Stimulated activated CD4-positive, alpha-beta T cell treated with anti-CD3 and anti-CD28 coated beads, Interleukin-15, amount 100 ng/mL, for 24 hours (primary cell): ENCODE measurements at places on chromosomes 13 and 19.
A peak's percentile ranks its signal among the peaks of the same experiment; 100 is the strongest.

DNA sequence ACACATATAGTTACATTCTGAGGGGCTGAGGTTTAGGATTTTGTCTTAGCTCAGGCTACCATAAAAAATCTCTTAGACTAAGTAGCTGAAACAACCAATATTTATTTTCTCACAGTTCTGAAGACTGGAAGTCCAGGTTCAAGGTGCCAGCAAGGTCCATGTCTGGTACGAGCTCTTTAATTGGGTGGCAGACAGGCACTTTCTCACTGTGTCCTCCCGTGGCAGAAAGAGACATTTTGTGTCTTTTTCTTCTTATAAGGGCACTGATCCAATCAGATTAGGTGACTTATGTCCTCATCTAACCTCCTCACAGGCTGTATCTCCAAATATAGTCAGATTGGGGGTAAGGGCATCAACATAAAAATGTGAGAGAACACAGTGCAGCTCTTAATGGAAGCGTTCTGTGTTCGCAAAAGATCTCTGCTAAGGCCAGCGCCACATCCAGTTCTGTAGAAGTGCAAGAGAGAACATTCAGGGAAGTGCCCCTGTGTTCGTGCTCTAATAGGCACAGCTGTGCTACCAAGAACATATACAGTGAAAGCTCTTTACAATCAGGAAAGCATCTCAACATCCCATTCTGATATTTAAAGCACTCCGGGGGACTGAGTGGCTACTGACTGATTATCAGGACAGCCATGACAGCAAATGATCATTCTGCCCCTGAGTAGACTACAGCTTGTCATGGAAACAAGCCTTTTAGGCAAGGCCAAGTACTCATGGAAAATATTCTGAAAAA lies 819.2 kb downstream of the LIG4 start:
- no peak for DNase-seq

DNA sequence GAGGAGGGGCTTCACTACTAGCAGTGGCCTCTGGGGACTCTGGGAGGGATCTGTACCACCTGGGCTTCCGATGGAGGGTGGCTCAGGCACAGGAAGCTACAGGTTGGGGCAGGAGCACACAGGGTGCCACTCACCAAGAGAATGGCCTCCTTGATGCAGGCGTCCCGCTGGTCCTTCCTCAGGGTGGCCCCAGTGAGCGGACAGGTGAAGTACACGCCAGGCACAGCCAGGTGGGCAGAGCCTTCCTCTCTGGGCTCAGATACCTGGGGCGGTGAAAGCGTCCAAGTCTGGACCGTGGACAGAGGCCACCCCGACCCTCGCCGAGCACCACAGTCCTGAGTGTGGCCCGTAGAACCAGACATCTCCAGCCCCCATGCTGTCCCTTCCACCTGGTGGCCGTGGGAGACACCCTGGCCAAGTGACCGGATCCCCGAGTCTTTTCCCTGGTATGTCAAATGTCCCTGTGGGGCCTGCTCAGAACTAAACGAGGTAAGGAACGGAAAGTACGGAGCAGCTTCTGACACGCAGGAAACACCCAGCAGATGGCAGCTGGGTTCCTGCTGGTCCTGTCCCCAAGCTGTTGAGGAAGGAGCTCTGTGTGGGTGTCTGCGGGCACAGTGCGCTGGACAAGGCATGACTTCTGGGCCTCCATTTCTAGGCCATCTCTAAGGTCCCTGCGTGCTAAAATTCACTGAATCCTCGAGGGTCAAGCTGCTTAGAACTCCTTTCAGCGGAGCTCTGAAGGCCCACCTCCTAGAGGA lies 5.2 kb downstream of the UBXN6 start:
- DNase-seq = no peak

- no peak for DNase-seq
These were observed 7.9 kb upstream of the PDE4A start for GRCh38 chr19:10412257-10412977.

DNA sequence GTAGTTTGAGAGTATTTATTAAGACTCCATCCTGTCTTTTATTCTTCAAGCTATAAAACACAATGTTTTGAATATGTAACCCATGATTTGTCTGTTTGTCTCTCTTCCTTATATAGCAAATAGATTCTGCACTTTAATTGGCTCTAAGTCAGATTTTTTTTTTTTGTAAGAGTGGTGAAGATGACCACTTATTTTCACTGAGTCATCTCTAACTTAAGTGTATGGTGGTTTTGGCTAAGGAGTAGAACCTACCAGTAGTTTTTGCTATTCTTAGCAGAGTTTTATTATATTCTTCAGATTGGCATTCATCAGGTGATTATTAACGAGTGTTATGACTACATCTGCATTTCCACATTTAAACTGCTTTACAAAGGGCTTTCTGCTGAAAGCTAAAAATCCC lies 194.7 kb downstream of the LMO7 start:
- DNase-seq = no peak

DNA sequence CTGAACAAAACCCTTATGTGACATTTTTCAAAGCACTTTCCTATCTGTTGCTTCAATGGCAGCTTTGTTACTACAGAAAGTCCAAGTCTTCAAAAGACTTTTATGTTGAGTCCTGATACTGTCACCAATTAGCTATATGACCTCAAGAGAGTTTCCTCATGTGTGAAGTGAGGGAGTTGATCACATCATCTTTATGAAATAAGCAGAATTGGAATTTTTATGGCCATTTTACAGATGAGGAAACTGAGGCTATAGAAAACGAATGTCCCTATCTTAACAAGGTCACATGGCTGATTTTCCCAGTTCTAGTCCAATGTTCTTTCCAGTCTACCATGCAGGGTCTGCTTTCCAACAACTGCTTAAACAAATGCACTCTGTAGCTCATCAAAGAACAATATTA lies 2.6 kb downstream of the TNFRSF19 start:
- no peak for DNase-seq

- DNase-seq = no peak
These were observed 31.3 kb upstream of the SIN3B start for GRCh38 chr19:16797876-16798275.

DNA sequence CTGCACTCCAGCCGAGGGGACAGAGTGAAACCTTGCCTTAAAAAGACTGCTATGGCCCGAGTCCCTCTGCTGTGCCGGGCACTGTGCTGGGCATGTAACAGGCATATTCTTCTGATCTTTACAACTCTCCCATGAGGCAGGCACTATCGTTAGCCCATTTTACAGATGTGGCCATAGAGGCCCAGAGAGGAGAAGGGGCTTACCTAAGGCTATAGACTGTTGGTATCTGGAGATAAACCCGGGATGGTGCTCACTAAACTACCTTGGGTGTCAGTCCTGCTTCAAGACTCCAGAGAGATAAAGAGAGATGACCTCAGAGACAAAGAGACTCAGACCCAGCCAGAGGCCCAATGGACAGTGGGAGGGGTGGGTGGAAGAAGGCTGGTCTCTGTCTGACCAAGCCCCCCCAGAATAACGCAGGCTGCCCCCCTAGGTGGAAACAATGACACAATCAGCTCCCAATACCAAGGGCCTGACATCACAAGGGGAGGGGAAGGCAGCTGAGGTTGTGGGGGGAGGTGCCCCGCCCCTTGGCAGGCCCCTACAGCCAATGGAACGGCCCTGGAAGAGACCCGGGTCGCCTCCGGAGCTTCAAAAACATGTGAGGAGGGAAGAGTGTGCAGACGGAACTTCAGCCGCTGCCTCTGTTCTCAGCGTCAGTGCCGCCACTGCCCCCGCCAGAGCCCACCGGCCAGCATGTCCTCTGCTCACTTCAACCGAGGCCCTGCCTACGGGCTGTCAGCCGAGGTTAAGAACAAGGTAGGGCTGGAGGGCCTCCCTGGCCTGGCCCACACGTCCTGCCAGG lies at the start of gene CNN1:
CNN1 (plus strand) TSS at position 620 of the 805 bp plus-strand sequence; CDS start at position 697, 77 bp downstream.
- DNase-seq = no peak

- DNase-seq = no peak
These were observed 23.2 kb downstream of the KDM4B start for GRCh38 chr19:4991996-4992698.

DNA sequence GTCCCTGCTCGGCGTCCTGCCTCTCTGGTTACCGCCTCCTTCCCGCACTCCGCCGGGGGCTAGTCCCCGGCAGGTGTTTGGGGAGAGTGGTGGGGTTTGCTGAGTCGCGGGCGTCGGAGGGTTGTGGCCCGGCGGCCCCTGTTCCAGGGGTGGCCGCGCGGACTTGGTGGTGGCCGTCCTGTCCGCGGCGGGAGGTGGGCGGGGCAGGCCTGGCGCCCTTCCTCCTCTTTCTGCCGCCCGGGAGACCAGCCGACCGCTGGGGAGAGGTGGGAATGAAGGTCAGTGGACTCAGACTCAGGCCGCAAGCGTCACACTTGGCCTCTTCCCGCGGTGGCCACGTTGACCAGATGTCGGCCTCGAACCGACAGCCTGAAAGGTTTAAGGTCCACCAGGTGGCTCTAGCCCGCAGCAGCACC lies 61.8 kb downstream of the ZNF723 start:
- DNase-seq = no peak

GRCh38 chr19:16374436-16374835 lies 49.8 kb downstream of the KLF2 start:
- peak; percentile 52 for DNase-seq

GRCh38 chr19:41355802-41356201 lies 2.1 kb upstream of the TGFB1 start:
- DNase-seq = no peak

DNA sequence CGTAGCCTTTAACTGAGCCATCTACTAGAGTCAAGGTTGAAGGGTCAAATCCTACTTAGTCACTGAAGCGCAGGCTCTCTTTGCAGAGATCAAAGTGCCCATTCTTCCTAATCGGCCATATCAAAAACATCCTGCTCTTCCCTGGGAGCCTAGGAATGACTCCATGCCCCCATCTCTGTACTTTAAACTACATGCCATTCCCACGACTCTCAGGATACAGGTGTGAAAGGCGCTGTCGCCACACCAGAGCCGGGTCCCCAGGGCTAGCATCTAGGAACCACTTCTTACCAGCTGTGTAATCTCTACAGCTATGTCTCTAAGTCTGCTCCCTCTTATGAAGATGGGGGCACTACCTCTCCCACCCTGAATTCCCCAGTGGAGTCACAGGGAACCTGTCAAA lies 22.3 kb downstream of the IRS2 start:
- no peak for DNase-seq

GRCh38 chr19:18377026-18377425 lies 8.9 kb upstream of the GDF15 start:
- DNase-seq = no peak

- no peak for DNase-seq
These were observed 17.8 kb upstream of the ENOX1 start for GRCh38 chr13:43804461-43805070.

GRCh38 chr19:4124638-4125037 lies 716 bp upstream of the MAP2K2 start:
- no peak for DNase-seq

DNA sequence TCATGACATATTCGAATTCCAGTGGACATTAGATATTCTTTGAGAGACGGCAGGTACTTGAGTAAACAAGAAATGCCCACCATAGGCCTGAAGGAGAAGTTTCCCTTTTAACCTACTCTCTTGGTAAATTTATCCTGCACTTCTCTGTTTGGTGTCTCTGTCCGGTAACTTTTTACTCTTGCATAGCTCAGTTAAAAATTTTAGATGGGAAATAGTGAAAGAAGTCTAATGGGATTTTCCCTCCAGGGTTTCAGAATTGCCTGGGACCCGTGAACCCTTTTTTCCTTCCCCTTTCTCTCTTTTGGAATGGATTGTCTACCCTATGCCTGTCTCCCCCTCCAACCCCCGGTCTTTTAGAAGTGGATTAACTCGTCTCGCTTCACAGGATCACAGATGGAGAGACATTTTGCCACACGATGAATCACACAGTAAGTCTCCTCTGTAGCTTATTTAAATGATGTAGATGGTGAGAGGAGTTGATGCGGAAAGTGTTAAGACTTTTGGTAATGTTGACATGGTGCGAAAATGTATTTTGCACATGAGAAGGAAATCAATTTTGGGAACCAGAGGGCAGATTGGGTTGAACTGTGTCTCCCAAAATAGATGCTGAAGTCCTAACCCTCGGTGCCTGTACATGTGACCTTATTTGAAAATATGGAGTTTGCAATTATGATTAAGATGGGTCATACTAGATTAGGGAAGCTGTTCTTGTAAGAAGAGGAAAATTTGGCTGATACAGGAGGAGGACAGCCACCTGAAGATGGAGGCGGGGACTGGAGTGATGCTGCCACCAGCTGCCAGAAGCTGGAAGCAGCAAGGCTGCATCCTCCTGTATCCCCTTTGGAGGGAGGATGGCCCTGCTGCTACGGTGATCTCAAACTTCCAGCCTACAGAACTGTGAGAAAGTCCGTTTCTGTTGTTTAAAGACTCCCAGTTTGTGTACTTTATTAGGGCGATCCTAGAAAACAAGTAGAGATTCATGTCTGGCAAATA lies 711 bp upstream of the MIPEP start:
- no peak for DNase-seq

DNA sequence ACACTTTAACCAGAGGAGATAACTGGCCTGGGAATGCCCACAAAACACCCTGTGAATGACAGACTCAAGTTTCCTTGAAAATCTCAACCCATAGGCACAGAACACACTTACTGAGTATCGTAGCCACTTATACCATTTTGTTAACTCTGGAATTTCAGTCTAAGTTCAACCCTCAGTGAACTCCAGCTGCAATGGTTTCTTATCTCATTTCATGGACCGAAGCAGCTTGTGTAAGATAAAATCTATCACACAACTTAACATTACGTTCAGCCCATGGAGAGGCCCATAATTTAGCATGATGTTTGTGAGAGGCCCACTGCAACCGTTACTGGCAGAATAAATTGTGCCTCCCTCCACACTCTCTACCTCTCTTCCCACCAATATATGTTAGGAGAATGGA lies 323.0 kb downstream of the DNAJC15 start:
- DNase-seq = no peak

DNA sequence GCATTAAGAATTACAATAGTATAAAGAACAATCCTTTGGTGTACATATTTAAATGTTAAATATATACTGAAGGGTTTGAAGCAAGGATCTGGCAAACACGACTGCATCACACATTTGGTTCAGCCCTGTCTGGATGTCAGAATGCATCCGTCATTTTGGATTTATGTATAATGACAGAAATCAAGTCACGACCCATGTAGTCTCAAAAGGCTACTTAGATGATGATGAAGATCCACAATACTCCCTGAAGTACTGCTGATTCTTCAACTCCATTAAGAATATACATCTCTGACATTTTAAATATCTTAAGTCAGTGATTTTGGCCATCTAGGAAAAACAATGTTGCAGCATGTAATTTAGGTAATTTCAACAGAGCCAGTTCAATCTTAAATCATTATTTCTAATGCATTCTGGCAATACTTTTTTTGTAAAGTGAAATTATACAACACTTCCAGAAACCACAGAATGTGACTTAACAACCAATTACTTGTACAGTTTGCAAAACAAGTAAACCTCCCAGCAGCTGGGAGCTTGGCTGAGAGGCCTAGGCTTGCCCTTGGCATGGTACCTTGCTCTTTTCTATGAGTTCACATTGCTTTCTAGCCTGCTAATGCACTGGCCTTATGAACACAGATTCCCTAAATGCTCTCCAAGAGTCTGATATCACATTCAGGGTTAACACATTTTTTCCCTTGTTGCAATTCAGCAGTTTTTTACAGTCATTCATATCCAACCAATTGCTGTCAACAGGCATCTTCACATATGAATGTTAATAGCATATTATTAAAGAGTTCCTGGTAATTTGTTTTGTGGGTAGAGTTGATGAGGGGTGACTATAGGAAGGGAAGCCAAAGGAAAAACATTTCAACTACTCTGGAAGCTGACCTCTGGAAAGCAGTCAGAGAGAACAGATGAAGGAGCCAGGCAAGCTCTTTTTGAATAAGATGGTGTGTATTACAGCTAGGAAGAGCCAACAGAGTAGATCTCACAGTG lies 175.2 kb downstream of the ENOX1 start:
- no peak for DNase-seq

- DNase-seq = peak; percentile 28
These were observed 4.8 kb upstream of the LAMP1 start for GRCh38 chr13:113292021-113292862.
